NCI-H1694 treated with DMSO at 0.1 percent for 48 hours (cell line): ENCODE measurements at places on chromosomes 11 and 22.

DNA sequence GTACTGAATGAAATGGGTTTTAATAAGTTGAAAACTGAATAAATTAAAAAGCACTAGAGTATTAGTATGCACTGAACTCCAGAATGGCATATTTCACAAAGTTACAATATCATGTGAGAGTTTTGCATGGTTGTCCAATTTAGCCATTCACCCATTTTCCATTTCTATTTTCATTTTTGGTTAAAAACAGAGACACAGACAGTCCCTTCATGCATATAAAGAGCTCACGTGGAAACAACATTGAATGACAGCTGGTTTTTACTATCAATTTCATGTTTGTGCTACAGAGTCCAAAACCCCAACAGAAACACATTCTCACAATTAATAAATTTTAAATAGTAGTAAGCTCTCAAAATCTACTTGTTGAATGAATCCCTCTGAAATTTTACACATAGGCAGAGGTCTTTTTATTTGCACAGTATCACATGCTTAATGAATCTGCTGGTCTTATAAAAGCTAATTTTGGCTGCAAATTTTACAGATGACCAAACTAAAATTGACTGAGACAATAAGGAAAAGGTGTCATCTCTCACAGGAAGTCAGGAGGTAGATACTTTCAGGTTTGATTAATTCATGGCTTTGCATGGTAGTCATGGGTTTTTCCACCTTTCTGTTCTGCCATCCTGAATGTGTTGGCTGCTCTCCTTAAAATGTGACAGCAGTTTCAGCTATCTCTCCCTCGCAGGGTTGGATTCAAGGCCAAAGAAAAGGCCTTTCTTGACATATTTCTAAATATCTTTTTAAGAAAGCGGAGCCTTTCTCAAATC lies 20.6 kb upstream of the DDI1 start:
- DNase-seq, result no peak

- no peak for DNase-seq
Measured at GRCh38 chr11:17691976-17692375, 27.4 kb upstream of the MYOD1 start.

GRCh38 chr22:25488244-25489020 lies 76.0 kb upstream of the GRK3 start:
- no peak for DNase-seq

DNA sequence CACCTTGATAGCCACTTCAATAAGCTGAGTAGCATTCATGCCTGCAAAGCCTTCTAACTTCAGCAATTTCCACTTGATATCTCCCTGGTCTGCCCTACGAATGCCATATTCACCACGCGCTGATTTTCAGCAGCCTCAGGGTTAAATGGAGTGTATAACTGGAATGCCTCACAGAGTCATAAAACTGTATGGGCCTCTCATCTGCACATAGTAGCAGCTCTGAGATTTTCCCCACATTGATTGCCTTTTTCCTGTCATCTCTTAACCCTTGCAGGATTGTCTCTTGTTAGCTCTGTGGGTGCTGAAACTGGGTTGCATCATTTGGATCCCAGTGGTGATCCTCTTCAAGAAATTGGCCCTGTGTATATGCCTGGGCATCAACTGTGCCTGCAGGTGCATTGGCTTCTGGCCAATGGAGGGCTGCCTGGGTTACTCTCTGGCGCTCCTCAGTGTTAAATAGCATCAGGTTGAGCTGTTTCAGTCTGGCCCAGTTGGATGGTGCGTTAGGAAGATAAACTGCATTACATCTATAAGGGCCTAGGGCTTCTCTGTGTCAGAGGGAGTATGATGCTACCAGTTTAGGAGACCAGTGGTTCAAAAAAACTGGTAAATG lies 17.4 kb upstream of the GLYATL1 start:
- DNase-seq, result no peak

DNA sequence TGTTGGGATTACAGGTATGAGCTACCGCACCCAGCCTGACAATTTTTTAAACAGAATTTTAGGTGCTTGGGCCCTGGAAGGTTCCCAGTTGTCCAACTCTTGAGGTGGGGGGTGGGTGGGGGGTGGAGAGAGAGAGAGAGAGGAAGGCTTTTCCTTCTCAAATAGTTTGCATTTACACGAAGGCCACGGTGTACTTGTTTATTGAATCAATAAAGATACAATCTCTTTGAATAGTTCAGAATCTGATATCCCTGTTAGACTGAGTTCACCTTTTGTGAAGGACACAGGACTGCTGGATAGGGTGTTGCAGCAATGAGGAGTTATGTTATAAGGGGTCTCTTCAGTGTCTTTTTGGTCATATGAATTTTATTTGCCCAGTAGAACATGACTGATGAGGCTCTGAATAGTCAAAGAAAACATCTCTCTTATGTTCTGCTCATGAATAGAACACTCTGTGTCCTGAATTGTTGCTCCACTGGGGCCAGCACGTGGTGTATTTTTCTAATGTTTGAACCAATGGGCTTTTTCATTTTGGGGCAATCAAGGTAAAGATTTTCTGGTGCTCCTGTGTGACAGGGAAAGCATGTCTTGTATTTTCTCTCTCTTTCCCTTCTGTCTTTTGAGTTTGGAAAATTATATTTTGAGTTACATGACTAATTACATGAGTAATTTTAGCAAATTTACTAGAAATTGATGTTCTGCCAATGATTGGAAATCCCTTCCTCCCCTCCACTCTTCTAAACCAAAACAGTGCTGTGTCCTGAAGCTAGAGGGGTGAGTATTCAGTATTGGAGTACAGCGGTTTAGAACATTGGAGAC lies 61.7 kb downstream of the PTPRJ start:
- DNase-seq, result no peak

GRCh38 chr11:69394234-69394868 lies 87.1 kb upstream of the LINC01488 start:
- DNase-seq, result no peak

- no peak for DNase-seq
Measured at GRCh38 chr11:46680815-46681214, 19.6 kb downstream of the ARHGAP1 start.
